Anterior cingulate cortex (tissue), 58 donors: ENCODE measurements at places on chromosomes 12 and 14.
A peak's percentile ranks its signal among the peaks of the same experiment; 100 is the strongest.

DNA sequence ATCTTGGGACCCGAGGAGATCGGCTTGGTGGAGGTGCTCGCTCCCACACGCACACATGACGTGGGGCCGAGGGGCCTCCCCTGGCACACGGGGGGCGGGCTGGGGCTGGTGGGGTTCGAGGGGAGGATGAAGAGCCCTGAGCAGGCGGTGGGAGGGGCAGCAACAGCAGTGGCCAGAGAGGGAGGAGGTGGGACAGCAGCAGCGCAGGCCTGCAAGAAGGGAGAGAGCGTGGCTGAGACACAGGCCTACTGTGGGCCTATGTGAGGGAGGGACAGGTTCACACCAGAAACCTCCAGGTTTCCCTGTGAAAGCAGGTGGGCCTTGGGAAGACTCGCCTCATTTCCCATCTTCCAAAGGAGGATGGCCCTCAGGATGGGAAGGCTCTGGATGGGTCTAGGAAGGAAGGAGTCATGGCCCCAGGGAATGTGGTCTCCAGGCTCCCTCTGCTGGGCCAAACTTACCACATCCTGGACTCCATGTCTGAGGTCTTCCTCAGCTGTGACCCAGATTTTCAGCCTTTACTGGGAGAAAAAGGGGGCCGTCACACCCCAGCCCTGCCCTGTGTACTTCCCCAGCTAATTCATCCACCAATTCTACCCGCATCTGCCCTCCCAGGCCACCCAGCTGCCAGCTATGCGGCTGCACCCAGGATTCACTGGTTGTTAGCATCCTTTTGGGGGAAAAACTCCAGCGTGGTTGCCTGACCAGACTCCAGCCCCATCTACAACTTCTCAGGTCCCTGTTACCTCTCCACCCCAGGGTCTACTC is 2.8 kb downstream of the PIANP start:
- DNase-seq = no peak

GRCh38 chr14:92317511-92317910 is 5.5 kb upstream of the SLC24A4 start:
- DNase-seq = no peak

GRCh38 chr12:103680591-103681141 is 93.6 kb downstream of the STAB2 start:
- DNase-seq = peak; percentile 6

- no peak for DNase-seq
Measured at GRCh38 chr14:77607741-77608302, 8.6 kb downstream of the SPTLC2 start.

GRCh38 chr12:102763061-102763460 is 154.0 kb downstream of the PAH start:
- DNase-seq = no peak
